Muscle of leg (tissue), 16 donors: ENCODE measurements at places on chromosomes 5 and 9.
A peak's percentile ranks its signal among the peaks of the same experiment; 100 is the strongest.

DNA sequence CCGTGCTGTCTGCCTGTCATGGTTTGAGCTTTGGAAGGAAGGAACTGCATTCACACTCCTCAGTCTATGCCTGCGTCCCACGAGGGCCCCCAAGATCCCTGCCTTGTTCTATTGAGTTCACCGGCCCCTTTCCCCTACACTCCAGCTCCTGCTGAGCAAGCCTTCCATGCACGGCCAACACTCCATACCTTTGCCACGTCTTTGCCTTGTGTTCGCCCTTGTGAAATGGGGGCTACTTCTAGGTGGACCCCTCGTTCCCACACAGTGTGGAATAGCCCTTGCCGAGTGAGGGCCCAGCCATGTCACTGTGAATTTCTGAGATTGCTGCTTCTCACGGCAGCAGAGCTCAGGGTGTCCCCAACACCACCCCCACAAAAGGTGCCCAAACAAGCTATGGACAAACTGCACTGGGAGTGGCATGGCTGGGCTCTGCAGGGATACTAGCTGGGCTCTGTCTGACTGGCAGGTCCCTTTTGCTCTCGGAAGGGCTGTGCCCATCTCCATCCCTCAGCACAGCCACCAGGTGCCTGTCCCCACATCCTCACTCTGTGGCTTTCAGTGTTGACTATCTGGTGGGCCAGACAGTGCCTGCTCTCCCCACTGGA is 67.9 kb upstream of the ADAMTS2 start:
- DNase-seq: no peak

DNA sequence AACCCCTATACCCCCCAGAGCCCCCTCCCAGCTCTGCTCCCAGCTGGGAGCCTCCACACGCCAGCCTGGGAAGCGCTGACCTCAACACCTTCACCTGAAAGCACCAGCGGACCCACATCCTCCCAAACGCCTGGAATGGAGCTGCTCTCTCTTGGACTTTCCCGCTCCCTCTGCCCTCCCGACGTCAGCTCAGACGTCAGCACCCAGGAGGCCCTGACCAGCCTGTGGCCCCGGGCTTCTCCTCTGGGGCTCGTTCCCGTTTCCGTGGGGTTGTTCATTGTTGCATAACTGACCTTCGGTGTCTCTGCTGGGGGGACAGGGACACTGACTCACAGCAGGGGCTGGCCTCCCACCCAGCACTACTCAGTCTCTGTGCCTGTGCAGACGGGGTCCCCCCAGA is 35.0 kb upstream of the SLC6A3 start:
- peak; percentile 58 for DNase-seq

DNA sequence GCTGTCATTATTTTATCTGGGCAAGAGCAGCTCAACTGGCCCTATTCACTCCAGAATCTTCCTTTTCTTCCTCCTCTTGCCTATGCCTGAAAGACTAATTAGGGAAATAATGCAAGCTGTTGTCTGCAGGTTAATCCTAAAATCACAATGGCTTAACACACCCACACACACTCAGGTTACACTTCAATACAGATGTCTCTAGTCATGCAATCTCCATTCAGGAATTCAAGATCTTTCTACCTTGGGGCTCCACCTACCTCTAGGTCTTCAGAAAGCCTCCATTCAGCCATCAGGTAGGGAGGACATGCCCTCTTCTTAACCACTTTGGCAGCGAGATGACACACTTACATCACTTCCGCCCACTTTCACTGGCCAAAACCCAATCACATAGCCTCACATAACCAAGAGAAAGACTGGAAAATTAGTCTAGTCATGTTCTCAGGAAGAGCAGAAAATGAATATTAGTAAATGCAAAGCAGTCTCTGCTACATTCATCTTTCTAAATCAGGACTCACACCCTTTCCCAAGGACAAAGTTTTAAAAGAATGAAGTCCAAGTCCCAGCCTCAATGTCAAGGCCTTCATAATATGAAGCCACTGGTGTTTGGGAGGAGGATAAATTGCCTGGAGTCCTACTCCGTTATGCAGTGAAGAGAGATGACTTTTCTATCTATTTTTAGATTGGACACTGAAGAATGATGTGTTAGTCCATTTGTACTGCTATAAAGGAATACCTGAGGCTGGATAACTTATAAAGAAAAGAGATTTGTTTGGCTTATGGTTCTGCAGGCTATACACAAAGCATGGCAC is 428.1 kb downstream of the EFNA5 start:
- no peak for DNase-seq

- no peak for DNase-seq
These were observed 1387.7 kb upstream of the ACO1 start for GRCh38 chr9:30996761-30997160.

DNA sequence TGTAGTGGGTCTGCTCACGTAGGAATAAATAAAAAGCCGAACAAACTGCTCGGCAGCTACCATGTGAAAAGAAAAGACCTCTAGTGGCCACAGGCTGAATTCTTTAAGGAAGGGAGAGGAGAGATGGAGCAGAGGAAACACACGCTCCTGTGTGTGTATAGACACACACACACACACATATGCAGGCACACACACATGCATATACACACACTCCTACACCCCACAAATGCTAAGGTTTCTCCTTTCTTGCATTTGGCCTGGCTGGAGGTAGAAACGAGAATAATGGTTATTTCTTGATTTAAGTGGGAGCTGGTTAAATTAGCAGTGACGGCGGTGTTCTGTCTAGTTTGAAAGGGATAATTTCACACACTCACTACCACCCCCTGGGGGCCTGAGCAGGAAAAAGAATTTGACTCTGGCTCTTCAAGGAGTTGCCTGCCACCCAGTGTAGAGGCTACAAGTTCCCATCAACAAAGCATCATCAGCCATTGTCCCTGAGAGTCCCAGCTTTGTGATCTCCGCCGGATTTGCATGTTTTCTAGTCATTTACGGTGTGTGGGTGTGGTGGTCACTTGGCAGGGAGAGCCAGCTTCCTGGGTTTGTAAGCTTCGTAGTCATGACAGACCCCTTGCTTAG is at the start of gene INSYN2B:
Gene INSYN2B (minus strand): TSS at position 78 of the 636 bp plus-strand sequence. CDS start 96,597 bp downstream, outside the sequence.
- DNase-seq: peak; percentile 89

DNA sequence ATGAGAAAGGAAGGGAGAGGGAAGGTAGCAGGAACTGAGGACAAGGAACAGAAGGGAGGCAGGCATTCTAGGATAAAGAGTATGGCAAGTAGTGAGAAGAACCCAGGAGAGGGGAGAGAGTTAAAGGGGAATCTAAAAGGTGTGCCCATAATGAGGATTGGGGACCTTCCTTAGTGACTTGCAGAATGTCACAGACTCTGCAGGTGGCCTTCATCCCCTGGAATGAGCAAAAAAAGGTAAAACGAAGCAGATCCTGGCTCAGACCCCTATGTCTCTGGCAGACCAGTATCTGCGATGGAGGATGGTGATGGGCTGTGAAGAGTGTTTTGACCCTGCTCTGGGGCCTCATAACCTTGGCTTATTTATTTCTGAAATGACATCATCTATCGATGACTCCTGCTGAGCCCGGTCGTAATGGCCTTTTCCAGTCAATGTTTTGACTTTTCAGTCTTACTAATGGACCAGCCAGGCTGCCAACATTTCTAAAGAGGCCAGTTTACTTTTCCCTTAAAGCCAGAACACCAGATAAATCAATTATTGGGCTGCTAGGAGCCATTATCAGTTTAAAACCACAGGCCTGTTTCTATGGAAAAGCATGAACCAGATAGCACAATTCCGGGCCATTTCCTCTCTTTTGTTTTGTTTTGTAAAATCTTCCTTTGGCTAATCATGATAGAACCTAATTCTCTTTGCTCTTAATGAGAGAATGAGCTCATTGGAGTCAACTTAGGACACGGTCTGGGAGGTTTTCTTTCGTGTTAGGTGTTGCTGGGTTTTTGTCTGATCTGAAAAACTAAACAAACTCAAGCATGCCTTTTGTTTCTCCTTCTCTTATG is 3.1 kb downstream of the TMOD1 start:
- DNase-seq: no peak

GRCh38 chr5:81761270-81761669 is 10.4 kb upstream of the SSBP2 start:
- peak; percentile 46 for DNase-seq

DNA sequence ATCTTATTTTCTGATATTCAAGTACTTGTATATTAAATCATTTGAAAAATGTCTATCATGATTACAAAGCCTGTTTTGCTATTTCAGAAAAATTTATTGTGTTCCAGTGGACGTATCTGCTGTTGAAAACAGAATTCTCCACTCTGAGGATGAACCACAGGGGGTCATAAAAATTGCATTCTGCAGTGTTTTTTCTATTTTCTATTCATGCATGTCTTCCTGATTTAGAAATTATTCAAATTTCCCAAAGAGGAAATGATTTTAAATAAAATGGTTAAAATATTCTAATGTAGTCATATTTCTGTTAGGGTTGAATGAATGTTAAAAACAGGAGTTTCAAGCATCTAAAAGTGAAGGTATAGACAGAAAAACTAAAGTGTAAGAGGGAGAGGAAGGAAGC is 111.5 kb upstream of the ANKRD55 start:
- no peak for DNase-seq

DNA sequence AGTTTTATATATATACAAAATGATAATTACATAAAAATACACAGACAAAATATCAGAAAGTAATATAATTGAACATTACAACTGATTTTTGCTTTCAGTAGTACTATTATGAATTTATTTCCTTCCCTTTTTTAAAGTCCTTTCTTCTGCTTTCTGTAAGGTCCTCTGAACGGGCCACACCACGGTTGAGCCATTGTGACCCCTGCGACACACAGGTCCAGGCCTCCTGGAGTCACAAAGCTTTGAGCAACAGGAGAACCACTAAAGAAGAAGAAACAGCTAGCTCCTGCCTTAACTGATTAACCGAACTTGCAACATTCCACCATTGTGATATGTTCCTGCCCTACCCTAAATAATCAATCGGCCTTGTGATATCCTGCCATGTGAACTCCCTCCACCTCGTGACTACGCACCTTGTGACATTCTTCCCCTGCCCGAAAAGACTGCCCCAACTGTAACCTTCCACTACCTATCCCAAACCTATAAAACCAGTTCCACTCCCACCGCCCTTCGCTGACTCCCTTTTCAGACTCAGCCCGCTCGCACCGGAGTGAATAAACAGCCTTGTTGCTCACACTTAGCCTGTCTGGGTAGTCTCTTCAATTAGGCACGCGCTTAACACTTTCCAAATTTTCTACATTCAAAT is 375.0 kb upstream of the RFX3 start:
- no peak for DNase-seq

DNA sequence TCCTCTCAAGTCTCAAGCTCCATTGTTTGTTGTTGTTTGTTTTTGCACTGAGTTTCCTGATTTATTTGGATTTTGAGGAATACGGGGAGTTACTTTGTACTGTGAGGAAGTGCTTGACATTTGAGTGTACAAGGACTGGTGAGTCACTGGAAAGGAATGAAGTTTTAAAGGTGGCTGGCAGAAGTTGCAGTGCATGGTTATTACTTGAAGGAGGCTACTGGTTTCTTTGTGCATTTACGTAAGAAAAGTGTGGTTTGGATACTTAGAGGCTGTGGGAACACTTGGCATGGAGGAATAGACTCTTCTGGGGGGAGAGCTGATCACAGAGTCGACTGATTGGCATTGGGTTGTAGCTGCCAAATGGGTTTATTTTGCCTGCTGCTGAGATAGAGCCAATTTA is 919.0 kb downstream of the TAF11L14 start:
- DNase-seq: peak; percentile 6

GRCh38 chr9:38038307-38039089 is 30.5 kb downstream of the SHB start:
- DNase-seq: no peak

DNA sequence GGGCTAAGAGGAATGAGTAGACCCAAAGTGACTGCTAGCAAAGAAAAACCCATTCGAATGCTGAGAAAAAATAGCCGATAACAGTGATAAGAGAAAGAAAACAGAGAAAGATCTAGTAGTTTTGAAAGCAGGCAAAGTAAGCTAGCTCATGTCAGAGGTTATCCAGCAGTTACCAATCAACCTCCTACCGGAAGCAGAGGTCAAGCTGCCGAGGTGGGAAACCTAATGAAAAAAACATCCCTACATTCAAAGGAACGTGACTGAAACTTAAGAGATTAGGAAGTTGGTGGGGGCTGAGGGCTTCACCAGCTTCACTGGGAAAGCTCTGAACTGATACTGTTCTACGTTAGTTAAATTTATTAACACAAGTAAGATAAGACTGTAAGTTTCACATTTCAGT is 32.6 kb downstream of the SSBP2 start:
- no peak for DNase-seq

GRCh38 chr9:113427629-113428028 is 17.1 kb downstream of the C9orf43 start:
- DNase-seq: no peak

GRCh38 chr5:99033014-99033900 is 104.5 kb upstream of the CHD1 start:
- DNase-seq: peak; percentile 24

- DNase-seq: peak; percentile 64
These were observed 77.7 kb downstream of the EBF1 start for GRCh38 chr5:159021901-159022556.

- DNase-seq: no peak
These were observed 74.0 kb downstream of the MACROH2A1 start for GRCh38 chr5:135324897-135325650.

- DNase-seq: no peak
These were observed 50.8 kb downstream of the GSN start for GRCh38 chr9:121318631-121319382.

DNA sequence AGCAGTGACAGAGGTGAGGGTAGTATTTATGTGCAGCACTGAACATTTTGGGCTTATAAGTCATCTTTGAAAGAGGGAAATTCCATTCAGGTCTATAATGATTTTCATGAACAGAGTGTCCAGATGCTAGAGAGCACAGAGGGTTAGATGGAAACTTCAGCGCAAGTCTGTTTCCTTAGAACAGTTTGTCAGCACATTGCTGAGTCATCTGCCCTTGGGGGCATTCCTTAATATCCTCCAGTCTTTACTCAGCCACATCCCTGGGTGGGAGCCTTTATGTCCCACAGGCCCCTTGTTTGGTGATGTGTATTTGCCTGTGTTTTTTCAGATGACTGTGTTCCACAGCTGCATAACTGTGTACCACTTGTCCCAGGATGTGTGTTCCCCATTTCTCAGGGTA is 138.5 kb upstream of the S1PR3 start:
- DNase-seq: peak; percentile 84
